SK-N-MC (cell line): ENCODE measurements at places on chromosomes 4 and X.

DNA sequence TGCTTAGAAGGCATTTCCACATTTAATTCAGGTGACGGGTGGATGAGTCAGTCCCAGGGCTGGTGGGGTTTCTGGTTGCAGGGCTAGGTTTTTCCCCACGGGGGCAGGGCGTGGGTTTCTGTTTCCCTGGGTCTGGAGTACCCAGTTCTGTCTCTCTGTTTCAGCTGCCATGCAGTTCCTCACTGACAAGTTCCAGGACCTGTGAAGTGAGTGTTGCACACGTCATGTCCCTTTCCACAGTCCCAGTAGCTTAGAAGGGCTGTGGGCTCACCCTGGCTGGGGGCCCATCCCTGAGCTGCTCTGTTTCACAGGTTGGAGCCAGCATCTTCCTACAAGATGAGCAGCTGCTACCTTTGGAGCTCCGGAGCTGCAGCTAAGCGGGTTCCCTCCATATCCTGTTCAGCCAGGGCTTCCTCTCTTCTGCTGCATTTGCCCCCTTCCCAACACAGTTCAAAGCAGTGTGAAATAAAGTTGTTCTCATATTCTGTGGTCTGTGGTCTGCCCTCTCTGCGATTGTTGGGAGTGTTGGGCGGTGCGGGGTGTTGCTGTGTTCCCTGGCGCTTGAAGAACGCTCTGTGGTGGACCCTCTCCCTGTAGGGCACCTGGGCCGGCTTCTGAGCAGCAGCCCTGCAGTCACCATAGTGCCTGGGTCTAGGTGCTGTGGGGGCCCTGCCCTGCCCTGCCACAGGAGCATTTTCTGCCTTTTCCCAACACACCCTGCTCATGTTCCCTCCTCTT is 3.9 kb downstream of the LOC101059915 start:
- DNase-seq: no peak

DNA sequence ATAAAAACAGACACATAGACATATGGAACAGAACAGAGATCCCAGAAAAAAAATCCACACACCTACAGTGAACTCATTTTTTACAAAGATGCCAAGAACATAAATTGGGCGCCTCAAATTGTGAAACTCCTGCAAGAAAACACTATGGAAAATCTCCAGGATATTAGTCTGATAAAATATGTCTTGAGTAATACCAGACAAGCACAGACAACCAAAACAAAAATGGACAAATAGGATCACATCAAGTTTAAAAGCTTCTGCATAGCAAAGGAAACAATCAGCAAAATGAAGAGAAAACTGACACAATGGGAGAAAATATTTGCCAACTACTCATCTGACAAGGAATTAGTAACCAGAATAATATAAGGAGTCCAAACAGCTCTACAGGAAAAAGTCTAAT is 337.3 kb upstream of the DIPK2B start:
- DNase-seq: no peak

GRCh38 chr4:98778206-98778605 is 119.8 kb upstream of the TSPAN5 start:
- DNase-seq: no peak

- no peak for DNase-seq
These were observed 52.8 kb upstream of the PSAPL1 start for GRCh38 chr4:7487502-7487901.

GRCh38 chrX:107894038-107894437 is 68.4 kb downstream of the MID2 start:
- DNase-seq: peak; percentile 8

- no peak for DNase-seq
These were observed 103.9 kb downstream of the PDS5A start for GRCh38 chr4:39873823-39874222.

- DNase-seq: no peak
These were observed 96.5 kb downstream of the RNF150 start for GRCh38 chr4:141036786-141037185.

- no peak for DNase-seq
These were observed 119.0 kb downstream of the NKX6-1 start for GRCh38 chr4:84379917-84380641.

GRCh38 chr4:101931619-101932018 is 141.1 kb downstream of the BANK1 start:
- no peak for DNase-seq

DNA sequence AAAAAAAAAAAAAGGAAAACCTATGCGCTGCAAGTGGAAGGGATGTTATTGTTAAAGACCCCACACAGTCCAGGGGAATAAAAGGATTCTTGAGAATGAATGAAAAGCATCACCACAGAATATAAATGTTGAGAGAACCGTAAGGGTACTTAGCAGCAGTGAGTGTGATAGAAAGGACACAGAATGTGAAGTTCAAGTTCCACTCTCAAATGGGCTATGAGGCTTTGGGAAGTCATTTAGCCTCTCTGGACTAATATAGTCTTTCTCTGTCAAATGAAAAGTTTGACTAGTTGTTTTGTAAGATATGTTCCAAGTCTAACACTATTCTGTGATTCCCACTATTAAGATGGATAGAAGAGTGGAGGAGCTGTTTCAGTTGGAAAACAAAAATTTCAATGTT is 35.8 kb upstream of the MAML3 start:
- DNase-seq: no peak

GRCh38 chrX:38403834-38404233 is 51.4 kb downstream of the OTC start:
- DNase-seq: no peak

GRCh38 chr4:94523033-94523580 is 71.4 kb downstream of the PDLIM5 start:
- no peak for DNase-seq

DNA sequence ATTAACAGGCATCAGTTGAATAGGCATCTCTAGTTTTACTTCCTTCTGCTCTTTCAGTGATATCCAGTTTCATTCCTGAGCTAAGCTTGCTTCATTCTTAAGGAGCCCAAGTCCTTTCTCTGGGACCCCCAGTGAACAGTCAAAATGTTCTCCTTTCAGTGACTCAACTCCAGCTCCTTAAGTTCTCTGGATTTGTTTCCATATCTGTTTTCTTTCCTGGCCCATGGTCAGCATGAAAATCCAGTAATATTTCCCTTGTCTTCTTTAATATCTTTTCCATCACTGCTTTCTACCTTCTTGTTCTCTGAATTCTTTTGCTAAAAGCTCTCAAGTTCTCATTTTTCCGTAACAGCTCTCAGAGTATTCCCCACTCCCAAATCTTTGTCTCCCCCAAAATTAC is 25.5 kb downstream of the ADGRL3 start:
- no peak for DNase-seq

- no peak for DNase-seq
These were observed 4.6 kb downstream of the FAT4 start for GRCh38 chr4:125319311-125319710.

- no peak for DNase-seq
These were observed 37.1 kb downstream of the SMARCAD1 start for GRCh38 chr4:94244829-94245185.

- no peak for DNase-seq
These were observed 10.0 kb upstream of the OPHN1 start for GRCh38 chrX:68443155-68443868.

DNA sequence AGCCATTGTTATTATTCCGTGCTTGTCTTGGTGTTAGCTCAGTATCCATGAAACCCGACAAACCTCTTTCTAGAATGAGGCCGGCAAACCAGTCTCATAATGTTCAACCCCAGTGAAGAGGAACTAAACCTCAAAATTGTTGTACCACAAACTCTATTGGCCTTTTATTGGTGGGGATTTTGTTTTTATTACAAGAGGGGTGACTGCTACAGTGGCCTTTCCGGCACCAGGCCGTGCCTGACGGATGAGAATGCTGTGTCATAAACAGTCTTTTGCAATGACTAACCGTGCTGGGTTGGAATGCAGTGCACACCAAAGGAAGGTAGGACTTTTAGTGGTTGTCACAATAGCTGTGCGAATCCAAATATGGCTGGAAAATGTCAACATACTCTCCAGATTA is 60.8 kb downstream of the SHROOM2 start:
- DNase-seq: no peak

- DNase-seq: no peak
These were observed 42.9 kb upstream of the DDX60 start for GRCh38 chr4:168361365-168362024.
